NCI-H510A (cell line): ENCODE measurements at places on chromosomes 4 and X.
A peak's percentile ranks its signal among the peaks of the same experiment; 100 is the strongest.

- DNase-seq, result no peak
These were observed 114.0 kb downstream of the ENPP6 start for GRCh38 chr4:184103527-184104264.

DNA sequence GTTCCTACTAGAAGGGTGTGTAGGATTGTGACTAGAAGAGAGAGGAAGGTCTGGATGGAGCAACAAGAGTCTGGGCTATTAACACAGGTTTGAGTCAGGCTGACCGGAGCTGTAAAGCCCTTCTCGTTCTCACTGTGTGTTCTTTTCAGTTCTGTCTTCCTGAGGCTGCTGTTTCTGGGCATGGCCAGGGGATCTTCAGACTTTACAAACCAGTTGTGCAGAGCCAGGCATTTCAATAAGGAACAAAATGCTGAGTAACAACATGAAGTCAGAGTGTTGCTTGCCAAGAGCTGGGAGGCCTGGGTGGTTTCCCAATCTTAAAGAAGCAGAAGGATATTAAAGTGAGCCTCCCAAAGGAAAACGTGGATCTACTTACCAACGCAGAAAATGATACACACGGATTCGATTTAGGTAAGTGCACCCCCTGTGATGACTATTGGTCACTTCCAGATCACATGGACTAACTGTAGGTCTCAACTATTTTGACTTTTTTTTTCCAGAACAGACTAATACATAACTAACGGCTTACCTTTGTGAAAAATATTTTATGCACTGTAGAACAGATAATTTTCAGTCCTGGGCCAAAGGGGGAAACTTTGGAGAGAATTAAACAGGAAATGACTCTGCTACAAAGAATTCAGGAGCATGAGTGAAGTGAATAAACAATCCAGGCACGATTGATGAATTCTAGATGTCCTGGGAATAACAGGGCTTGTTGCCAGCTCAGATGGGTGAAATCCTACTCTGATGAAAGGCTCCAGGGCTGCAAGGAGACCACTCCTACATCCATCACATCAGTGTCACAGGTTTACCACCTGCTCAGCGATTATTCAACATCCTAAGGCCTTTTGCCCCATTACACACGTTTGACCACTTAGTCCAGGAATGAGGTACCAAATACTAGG lies 94.5 kb downstream of the ANXA3 start:
- DNase-seq, result no peak

DNA sequence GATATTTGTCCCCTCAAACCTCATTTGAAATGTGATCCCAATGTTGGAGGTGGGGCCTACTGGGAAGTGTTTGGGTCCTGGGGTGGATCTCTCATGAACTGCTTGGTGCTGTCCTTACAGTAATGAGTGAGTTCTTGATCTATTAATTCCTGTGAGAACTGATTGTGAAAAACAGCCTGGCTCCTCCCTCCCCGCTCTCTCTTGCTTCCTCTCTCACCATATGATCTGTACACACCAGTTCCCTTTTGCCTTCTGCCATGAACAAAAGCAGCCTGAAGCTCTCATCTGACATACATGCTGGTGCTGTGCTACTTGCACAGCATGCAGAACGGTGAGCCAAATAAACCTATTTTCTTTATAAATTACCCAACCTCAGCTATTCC lies 11.2 kb upstream of the YIPF7 start:
- no peak for DNase-seq

DNA sequence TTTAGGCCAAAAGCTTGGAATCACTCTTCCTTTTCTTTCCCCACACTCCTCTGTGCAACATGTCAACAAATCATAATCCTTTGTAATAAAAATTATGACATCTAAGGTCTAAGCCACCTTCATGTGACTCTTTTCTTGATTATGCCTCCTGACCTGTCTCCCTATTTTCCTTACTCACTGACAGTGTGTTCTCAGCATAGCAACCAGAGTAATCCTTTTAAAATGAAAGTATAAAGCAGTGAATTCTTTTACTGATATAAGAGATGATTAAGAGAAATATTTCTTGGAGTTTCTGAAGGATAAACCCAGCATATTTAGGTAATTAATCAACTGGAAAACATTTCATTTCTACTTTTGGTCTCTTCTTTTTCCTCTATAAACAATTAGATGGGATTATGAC lies 44.7 kb downstream of the USO1 start:
- no peak for DNase-seq

DNA sequence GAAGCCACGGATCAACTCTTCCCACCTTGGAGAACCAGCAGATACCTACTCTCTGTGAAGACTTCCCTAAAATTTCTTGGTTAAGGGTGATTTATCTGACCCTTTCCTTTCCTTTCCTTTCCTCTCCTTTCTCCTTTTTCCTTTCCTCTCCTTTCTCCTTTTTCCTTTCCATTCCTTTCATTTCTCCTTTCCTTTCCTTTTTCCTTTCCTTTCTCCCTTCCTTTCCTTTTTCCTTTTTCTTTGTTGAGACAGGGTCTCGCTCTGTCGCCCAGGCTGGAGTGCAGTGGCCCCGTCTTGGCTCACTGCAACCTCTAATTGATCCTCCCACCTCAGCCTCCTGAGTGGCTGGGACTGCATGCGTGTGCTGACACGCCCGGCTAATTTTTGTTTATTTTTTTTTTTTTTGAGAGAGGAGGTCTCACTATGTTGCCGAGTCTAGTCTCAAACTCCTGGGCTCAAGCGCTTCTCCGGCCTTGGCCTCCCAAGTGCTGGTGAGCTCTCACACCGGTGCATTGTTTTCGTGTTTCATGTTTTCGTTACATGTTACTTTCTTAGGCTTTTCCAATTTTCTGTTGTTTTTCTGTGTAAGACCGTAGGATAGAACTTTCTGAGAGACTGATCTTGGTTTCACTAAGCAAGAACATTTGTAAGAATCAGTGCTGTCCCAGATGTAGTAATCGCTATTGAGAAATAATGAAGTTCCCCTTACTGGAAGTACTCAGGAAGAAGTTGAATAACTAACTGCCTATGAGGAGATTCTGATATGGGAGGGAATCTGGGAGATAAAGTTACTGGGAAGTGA lies 2.0 kb downstream of the TMEM165 start:
- no peak for DNase-seq

DNA sequence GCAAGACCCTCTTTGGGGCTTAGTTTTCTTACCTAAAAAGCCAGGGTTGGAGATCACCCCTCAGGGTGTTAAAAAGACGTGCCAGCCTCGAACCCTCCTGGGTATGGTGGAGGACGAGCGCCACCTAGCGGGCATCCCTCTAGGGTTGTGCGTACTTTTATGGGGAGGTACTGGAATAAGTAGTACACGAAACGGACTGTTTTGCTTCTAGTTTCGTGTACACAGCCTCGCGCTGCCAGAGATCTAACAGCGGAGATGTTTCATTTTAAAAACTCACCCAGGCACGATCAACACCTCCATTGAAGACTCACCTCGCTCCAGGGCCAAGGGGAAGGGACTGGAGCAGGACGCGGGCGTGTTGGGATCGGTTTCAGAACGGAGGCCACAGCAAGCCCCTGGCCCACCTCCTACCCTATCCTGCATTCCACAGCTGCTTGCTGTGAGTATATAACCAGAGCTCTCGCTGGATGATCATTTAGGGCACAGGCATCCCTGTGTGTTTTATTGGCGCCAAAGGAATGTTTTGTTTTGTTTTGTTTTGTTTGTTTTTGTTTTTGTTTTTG lies 4.8 kb upstream of the NKX3-2 start:
- DNase-seq, result peak; percentile 9

- DNase-seq, result no peak
These were observed 544.0 kb upstream of the AMOT start for GRCh38 chrX:113384628-113385027.

GRCh38 chrX:51956441-51956840 lies 63.0 kb downstream of the MAGED1 start:
- DNase-seq, result no peak

DNA sequence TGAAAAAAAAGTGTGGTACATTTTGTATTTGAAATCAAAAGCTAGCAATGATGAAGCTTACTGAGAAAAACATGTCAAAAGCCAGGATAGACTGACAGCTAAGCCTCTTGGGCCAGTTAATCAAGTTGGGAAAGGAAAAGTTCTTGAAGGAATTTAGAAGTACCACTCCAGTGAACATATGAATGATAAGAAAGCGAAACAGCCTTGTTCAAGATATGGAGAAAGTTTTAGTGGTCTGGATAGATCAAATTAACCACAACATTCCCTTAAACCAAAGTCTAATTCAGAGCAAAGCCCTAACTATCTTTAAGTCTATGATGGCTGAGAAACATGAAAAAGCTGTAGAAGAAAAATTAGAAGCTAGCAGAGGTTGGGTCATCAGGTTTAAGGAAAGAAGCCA lies 268.3 kb downstream of the PDHA2 start:
- no peak for DNase-seq

- no peak for DNase-seq
These were observed 15.5 kb downstream of the CPE start for GRCh38 chr4:165394275-165394674.

DNA sequence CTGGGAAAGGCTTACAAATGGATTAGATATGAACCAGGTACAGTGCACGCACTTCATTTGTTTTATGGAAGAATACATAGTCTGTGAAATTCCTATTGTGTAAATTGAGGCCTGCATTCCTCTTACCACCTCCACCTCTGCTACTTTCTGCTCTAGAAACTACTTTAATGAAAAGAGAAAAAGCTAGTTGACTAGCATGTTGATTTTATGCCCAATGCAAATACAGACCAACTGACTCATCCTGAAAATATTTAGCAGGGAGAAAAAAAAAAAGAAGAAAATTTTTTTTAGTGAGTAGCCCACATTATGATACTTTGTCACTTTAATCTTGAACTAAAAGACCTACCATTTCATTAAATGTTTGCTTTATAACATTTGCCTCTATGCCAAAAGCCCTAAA lies 41.2 kb downstream of the DCLK2 start:
- DNase-seq, result no peak

GRCh38 chr4:90127706-90128345 lies 632 bp downstream of the CCSER1 start:
- no peak for DNase-seq

DNA sequence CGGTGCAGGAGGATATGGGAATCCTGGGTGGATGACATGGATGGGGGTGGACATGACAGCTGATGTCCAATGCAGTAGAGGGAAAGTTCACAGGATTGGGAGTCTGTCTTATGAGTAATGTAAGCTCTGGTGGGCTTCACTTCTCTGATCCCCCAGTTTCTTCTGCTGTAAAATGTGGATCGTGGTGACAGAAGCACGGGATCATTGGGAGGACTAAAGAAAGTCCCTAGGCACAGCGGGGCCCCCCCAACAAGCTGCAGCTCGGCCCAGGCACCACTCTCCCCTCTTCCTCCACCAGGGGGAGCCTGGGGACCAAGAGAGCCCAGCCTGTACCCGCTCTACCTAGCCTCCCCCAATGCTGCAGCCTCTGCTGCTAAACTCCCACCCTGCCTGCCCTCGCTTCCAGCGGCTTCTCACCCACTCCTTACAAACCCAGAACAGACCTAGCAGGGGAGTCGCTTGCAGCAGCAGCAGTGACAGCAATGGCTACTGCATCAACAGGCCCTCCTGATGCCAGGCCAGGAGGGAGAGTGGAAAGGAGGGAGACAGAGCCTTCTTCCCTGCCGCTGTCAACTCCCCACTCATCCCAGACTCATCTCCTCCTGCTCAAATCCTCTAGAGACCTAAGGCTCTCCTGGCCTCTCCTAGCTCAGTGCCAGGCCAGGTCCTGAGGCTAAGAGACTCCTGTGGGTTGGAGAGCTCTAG lies 36.1 kb upstream of the IQSEC2 start:
- no peak for DNase-seq

DNA sequence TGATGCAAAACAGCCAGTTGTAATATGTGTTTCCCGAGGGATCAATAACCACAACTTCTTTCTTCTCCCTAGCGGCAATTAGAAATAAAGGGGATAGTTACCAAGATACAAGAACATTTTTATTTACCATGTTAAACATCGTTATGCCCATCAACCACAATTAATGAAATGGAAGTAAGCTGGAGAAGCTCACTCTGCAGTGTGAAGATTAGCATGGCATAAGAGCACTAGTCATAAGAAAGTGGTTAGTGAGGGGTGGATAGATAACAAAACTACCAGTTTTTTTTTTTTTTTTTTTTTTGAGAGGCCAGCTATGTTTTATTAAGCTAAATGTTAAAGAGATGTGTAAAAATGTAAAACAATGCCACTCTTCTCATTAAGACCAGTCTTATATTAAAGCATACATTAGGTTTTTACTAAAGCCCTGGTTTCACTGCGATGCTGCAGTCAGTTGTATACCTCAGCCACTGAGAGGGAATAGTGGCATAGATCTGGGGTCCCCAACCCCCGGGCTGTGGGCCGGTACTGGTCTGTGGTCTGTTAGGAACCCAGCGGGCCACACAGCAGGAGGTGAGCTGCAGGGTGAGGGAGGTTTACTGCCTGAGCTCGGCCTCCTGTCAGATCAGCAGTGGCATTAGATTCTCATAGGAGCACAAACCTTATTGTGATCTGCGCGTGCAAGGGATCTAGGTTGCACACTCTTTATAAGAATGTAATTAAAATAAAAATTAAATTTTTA lies 27.9 kb upstream of the NFXL1 start:
- DNase-seq, result no peak

- no peak for DNase-seq
These were observed 175.3 kb upstream of the PCDH18 start for GRCh38 chr4:137707626-137708025.

DNA sequence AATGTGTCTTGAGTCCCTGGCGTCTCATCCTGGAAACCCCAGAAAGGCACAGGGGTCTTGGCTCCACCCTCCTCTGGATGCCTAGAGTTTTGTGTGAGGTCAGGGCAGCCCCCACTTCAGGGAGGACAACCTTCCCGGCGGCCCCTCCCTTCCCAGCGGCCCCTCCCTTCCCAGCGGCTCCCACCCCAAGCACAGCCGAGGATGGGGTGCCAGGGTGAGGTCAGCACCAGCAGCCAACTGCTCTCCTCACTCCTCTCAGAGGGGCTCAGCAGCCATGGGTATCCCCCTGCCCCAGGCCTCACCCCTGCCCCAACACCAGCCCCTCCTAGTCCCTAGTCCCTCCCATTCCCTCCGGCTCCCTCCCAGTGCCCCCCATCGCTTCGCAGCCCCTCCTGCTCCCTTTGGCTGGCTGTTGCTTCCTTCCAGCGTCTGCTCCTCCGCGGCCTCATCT lies 17.4 kb downstream of the DGKQ start:
- DNase-seq, result no peak

- DNase-seq, result no peak
These were observed 17.6 kb upstream of the DMP1 start for GRCh38 chr4:87632469-87632868.

DNA sequence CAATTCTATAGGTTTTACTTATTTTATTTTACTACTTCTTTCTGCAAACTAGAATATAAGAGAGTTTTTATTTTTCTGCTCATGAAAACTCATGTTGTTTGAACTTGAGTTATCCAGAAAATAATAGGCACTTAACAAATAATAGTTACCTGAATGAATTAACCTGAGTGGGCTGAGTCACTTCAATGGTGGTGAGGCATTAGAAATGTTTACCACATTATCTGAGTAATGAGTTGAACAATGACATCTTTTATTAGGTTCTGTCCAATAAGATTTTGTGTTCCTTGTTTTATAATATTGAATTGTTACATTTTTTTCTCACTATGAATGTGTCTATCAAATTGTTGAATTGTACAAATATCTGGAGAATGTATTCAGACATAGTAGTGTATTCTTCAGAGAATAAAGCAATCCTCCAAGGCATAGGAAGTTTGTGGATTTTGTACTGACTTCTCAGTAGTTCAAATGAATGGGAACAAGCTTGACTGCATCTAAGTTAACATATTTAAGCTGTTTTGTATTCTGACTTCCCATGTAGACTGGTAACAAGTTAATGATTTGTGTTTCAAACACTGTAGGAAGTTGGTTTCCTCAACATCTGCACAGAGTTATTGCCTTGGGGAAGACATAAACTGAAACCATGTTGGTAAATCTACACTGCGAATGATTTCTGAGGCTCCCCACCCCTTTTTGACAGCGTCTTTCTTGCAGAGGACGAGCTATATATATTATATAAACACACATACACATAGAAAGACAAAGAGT lies 1808.9 kb upstream of the TENM3 start:
- DNase-seq, result no peak
